Fibroblast of skin of right quadriceps (primary cell): ENCODE measurements at places on chromosomes 12 and 14.

- DNase-seq: no peak
Measured at GRCh38 chr12:112066566-112066965, 42.0 kb downstream of the NAA25 start.

DNA sequence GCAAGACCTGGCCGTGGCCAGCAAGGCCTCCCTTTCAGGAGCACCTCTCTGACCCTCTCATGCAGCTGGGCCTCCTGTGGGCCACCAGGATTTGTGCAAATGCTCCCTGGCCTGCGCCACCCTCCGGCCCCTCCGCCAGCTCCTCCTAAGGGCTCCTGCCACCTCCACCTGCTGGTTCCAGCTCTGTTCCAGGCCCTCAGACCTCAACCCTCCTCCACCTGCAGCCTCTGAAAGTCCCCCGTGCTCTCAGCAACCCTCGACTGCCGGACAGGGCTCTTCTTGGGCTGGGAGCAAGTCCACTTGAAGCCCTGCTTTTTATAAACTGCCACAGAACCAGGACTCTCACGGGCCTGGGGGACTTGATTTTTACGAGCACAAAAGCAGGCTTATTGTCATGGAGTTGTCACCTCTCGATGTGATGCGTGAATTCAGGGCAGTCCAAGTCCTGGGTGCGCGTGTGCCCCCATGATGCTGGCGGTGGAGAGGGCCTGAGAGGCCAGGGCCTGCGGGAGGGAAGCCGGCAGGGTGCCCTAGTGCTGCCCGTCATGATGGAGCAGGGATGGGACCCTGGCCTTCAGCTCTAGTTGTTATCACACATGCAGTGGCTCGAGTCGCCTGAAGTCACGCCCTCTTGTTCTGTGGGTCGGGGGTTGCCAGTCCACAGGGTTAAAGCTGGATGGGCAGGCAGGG lies 9.1 kb downstream of the TEDC1 start:
- no peak for DNase-seq

GRCh38 chr12:132510111-132510724 lies 20.3 kb downstream of the FBRSL1 start:
- no peak for DNase-seq

GRCh38 chr12:117733549-117733805 lies 235.3 kb downstream of the KSR2 start:
- no peak for DNase-seq

- DNase-seq: no peak
Measured at GRCh38 chr14:78173346-78174035, 3.3 kb downstream of the NRXN3 start.

- no peak for DNase-seq
Measured at GRCh38 chr14:96203635-96204034, 1.0 kb upstream of the BDKRB2 start.

DNA sequence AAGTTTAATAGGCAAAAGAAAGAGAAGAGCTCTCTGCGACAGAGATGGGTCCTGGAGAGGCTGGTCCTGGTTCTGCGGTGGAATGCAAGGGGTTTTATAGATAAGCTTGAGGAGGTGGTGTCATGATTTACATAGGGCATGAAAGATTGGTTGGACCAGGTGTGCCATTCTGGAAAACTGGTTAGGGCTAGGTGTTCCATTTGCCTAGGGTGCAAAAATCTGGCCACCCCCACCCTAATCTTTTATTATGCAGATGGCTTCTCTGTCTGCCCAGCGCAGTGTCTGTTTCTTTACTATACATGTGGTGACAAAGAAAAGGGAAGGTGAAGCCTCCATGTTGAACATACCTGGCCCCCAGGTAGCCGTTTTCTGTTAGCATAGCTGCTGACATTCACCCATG lies 65.4 kb downstream of the ERC1 start:
- no peak for DNase-seq

GRCh38 chr14:70638416-70638815 lies 3.3 kb upstream of the TTC9 start:
- DNase-seq: no peak

- no peak for DNase-seq
Measured at GRCh38 chr12:1863823-1864222, 43.5 kb downstream of the LRTM2 start.

GRCh38 chr12:52191841-52192791 lies at the start of gene KRT80:
KRT80 (minus strand) TSS chr12:52192014; CDS start chr12:52191902, 112 bp downstream.
- DNase-seq: peak; percentile 99

GRCh38 chr14:34355584-34356263 lies 106.3 kb downstream of the SPTSSA start:
- DNase-seq: peak; percentile 57

DNA sequence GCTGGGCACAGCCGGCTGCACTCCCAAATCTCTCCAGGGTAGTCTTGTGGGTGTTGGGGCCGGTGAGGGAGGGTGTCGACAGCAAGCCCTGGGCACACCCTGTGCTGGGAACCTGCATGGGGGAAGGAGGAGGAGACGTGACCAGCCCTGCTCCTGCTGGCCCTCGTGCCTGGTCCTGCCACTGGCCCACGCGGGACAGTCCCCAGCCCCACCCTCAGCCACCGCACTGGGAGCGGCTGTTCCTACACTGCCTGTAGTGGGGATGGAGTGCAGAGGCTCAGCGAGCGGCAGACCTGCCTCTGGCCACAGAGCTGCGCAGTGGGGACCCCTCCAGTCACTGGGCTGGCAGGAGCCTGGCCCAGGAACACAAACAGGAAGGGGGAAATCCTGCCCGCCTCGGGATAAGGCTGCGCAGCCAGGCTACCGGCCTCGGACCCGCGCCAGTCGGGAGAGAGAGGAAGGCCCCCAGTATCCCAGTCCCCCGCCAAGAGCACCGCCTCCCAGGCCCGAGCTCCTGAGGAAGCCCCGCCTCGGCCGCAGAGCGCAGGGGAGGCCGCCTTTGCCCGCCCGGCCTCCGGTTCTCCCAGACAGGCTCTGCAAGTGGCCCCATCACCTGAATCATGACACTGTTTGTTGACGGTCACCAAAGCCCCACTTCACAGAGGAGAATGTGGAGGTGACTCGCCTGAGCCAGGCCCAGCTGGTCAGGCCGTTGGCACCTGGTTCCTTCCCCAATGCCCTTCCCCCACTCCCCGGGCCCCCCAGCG lies 10.6 kb downstream of the AHNAK2 start:
- peak; percentile 29 for DNase-seq

DNA sequence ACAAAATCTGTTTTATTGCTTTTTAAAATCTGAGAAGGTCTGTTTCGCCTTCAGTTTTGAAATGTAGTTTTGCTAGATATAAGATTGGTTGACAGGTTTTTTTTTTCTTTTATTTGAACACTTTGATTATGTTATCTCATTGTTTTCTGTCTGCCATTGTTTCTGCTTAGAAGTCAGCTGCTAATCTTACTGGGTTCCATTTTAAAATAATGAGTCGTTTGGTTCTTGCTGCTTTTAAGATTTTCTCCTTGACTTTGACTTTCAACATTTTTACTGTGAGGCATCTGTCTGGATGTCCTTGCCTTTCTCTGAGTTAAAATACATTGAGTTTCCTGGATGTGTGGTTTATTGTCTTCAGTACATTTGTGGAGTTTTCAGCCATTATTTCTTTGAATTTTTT lies 56.7 kb downstream of the ADIPOR2 start:
- DNase-seq: no peak

DNA sequence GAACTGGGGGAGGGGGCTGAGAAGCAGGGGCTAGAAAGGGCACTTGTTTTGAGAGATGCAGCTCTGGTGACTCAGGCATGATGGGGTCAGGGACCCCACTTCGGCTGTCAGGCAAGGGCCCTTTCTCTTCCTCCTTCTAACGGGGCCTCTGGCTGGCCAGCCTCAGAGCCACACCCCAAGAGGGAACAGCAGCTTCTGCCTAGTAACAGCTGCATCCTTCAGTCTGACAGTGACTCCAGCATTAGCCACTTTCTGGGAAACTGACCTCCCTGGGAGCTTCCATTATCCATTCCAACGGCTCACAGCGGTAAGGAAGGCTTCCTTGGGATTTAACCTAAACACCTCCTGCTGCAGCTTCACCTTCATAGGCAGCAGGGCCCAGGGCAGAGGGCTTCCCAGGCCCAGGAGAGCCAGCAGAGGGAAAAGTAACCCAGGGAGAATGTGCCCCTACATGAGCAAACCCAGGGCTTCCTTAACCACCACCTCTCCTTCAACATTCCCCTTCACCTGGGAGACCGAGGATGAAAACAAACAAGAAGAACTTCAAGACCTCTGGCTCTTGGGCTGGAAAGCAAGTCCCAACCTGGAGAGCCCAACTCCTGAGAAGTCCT lies 2.7 kb downstream of the NCKAP5L start:
- no peak for DNase-seq

GRCh38 chr12:51242876-51243275 lies 4.2 kb downstream of the DAZAP2 start:
- DNase-seq: no peak

DNA sequence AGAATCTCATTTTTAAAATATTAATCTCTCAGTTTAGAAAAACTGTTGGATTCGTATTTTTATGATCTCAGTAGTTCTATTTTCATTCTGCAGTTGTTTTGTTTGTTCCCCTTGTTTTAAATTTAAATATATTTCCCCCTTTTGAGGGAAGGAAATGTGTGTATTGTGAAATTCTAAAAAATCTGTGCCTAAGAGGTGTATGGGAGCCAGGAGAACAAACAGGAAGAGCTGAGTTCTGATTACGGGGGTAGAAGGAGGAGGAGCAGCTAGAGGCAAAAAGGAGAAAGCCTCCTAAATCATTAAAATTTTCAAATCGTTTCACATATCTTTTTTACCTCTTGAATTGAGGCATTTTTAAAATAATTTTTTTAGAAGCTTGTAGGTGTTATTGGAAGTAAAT lies 2.3 kb downstream of the RDH12 start:
- no peak for DNase-seq

GRCh38 chr12:99618657-99619056 lies 28.9 kb upstream of the GARIN6 start:
- no peak for DNase-seq

DNA sequence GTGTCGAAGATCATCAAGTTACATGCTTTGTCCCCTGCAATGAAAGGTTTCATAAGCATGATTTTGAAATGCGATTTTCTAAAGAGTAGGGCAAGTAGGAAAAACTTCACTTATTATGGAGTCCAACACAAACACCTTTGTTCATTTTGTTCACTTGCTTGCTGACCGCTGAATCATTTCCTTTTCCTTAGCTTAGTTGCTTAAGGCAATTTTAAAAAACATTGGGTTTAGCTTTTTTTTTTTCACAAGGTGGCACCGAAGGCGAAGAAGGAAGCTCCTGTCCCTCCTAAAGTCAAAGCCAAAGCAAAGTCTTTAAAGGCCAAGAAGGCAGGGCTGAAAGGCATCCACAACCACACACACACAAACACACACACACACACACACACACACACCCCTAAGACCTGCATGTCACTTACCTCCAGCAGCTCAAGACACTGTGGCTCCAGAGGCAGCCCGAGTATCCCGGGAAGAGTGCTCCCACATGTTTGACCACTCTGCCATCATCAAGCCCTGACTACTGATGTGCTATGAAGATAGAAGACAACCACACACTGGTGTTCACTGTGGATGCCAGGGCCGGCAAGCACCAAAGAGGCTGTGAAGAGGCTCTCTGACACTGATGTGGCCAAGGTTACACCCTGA lies 11.4 kb downstream of the MANSC1 start:
- DNase-seq: no peak

- DNase-seq: no peak
Measured at GRCh38 chr14:52020866-52021717, 31.7 kb downstream of the RTRAF start.

DNA sequence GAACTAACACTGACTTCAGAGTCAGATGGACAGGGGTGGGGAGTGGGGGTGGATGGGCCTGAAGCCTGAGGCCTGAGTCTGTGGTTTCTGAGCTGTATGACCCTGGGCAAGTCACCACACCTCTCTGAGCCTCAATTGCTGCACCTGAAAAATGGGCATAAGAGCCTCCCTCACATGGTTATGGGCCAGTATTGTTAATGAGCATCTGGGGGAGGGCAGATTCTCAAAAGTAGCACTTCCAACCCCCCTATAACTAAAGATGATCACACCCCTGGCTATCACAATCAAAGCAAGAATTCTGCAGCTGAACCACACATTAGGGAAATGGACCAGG lies 168.6 kb downstream of the RBM19 start:
- no peak for DNase-seq

- no peak for DNase-seq
Measured at GRCh38 chr12:64427988-64428387, 23.8 kb downstream of the XPOT start.

- DNase-seq: no peak
Measured at GRCh38 chr14:73140811-73141323, 4.6 kb downstream of the PSEN1 start.

- DNase-seq: peak; percentile 73
Measured at GRCh38 chr12:11581179-11581755, 68.2 kb upstream of the ETV6 start.

GRCh38 chr12:3727877-3728632 lies 24.9 kb downstream of the CRACR2A start:
- DNase-seq: peak; percentile 72

- DNase-seq: no peak
Measured at GRCh38 chr14:99040052-99040451, 231.9 kb downstream of the BCL11B start.

DNA sequence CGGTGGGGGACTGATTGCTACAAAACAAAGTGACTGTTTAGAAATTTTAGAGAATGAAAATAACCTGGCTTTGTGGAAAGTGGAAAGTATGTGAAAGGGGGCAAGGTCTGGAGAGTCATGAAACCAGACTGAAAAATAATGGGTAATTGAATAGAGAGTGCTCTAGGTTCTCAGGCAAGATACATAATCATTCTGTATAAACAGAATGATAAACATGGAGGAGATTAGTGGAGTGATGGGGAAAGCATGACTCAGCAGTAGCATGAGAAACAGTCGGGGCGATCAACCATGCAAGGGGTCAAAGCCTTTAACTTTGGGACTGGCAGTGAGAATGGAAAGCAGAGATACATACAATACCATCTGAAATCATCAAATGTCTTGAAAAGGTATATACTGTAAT lies 332.5 kb downstream of the CCER1 start:
- DNase-seq: no peak

DNA sequence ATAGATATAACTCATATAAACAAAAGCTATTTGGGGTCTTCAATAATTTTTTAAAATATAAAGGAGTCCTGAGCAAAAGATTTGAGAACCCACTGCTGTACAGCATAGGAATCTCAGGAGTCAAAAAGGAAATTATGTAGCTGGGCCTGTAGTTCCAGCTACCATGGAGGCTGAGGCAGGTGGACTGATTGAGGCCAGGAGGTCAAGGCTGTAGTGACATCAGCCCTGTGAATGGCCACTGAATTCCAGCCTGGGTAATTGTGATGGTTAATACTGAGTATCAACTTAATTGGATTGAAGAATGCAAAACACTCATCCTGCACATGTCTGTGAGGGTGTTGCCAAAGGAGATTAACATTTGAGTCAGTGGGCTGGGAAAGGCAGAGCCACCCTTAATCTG lies 10.5 kb downstream of the CERS5 start:
- DNase-seq: no peak

DNA sequence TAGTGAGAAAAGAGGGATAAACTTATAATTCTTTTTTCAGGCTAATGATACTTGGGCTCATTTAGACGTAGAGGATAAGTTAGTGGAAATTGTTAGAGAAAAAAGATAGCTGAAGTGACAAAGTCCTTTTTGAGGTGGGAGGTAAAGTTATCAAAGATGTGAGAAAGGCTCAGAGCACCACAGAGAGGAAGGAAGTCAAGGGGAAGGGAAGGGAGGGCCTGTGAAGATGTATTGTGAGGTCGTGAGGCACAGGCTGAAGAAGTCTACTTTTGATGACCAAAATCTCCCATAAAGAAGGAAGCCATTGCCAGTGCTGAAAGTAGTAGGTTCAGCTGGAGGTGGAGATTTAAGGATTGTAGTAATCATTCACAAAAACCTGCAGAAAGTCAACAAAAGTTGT lies 19.4 kb upstream of the PTGDR start:
- no peak for DNase-seq
